ENCODE measurements at places on chromosomes 3 and 15.

DNA sequence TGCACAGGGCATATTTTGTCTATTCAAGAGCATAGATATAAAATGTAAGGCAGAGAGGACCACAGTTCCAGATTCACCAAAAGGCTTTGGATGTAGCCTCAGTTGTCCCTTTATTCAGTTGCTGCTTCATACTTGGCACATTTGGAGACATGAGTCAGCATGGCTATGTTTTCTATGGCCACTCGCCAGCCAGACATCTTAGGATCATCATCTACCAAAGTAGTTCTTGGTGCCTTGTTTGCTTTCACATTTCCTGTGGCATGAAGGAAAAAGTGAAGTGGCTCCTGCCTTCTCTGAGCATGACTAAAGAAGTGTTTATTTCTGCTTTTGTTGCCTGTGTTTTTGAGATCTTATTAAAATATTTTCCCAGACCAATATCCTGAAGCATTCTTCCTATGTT, 7.2 kb downstream of the SUSD5 start:
- DNase-seq = no peak

- DNase-seq = no peak
Measured at GRCh38 chr3:64327100-64327804, 102.0 kb upstream of the PRICKLE2 start.

- no peak for DNase-seq
Measured at GRCh38 chr3:190502946-190503345, 10.9 kb upstream of the IL1RAP start.

- no peak for DNase-seq
Measured at GRCh38 chr3:193981504-193981903, 154.4 kb upstream of the HES1 start.

DNA sequence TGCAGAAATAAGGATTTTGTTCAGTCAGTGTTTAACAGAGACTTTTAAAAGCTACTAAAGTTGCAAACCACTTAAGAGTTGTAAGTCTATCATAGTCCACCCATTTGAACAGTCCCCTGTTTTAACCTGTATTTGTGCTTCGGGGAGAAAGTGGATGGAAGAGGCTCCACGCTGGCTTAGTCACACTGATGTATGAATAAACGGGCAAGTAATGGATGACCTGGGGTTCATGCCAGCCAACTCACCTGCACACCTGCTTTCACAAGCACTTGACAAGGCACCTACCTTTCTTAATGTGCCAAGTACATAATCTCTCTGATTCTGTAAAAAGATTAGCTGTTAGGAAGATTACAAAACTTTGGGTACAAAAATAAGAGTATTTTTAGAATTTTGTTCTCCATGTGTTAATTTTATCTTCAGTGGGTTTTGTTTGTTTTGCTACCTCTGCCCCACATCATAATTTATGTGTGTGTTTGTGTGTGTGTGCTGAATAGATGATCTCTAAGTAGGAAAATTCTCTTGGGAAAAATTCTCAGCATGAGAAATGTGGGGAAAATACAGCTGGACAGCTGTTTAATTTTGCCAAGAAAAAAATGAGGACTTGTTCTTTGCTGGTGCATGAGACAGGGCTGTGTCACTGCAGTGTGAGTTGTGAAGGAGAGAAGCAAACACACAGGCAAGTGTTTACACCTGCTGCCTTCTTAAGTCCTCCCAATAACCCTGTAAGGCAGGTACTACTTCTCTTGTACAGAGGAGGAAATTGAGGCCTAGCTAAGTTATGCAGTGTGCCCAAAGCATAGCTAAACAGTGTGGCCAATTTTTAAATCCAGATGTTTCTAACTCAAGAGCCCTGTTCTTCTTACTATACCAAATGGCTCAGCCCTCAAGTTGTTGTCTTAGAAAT, 181.2 kb upstream of the IL12A start:
- no peak for DNase-seq

DNA sequence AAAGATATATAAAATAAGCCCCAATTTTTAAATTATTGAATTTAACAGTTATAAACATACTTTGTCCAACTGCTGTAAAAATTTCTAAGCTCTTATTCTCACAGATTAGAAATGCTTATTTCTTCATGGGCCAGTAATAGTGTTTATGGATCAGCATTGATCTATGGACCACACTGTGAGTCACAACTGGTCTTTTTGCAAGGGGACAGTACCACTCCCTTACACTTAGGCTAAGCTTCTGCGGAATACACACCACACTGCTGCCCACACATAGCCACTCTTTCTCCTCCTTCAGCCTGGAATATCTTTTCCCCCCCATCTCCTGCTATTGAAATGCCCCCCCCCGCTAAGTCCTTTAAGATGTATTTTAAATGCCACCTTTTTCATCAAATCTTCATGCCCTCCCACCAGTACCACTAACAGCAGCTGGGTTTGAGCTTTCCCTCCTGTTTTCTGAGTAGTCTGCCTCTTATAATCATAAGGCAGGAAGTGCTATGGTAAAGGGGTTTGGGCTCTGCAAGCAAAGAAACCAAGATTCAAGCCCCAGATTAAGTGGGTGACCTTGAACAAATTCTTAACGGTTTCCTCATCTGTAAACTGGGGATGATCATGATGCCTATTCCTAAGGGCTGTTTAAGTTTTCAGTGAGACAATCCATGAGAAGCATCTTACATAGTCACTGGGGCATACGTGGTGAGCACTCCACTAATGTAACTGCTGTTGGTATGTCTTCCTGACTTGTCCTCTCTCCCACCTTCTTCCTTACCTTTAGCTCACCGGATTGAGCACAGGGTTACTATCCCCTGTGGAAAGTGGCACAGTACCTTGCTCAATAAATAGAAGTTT, 69.2 kb downstream of the DCUN1D1 start:
- no peak for DNase-seq

- DNase-seq = no peak
Measured at GRCh38 chr15:66233487-66234415, 19.8 kb downstream of the MEGF11 start.

DNA sequence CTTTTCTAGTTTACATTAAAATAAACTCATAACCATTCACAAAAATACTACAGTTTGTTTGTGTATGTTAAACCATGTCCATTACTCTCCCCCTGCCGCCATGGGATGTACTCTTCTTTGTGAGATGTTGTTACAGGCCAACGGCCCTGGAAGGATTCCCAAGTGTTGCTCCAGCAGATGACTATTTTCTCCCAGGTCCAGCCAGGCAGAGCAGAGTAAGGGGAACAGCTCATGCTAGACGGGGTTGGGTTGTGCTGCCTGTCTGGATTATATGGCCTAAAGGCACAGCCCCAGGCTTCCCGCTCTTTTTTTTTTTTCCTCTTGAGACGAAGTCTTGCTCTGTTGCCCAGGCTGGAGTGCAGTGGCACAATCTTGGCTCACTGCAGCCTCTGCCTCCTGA, 24.5 kb upstream of the SLCO2A1 start:
- no peak for DNase-seq

GRCh38 chr3:64141476-64141875, 83.8 kb downstream of the PRICKLE2 start:
- DNase-seq = no peak

DNA sequence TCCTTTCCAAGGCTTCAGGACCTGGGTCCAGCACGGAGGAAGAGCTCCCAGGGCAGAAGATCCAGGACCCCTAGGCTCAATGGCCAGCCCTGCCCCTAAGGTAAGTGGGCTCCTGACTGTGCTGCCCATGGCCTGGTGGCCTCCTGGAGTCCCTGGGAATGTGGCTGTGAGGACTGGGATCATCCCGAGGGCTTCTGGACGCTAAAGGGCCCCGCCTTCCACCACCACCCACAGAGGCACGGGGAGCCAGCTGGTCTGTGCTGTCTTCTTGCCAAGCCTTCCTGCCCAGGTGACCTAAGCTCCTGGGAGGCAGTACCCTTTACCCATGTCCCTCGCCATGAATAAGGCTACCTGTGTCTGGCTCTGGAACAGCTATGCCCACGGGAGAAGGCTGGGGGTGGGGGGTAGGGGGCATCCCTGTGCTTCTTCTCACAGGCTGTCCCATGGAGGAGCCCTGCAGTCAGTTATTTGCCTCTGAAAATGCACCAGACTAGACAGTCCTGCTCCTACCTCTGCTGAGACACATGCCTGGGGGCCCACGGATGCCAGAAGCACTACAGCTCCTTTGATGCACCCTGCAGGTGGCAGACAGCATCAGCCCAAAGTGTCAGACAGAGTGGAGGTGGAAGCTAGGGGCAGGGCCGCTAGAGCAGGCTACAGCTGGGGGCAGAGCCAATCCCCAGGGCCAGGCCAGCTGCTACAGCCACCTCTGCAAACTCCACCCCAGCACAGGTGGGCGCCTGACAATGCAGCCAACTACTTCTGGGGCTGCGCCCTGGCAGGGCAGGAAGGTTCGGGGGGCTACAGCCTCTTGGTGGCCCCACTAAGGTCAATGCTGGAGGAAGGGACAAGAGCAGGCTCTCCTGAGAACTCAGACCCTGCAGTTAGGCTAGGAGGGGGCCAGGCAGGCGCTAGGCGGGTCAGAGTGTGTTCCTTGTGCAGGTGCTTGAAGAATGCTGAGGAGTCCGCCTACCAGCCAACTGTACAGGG, 90.9 kb downstream of the SEC22A start:
- no peak for DNase-seq

DNA sequence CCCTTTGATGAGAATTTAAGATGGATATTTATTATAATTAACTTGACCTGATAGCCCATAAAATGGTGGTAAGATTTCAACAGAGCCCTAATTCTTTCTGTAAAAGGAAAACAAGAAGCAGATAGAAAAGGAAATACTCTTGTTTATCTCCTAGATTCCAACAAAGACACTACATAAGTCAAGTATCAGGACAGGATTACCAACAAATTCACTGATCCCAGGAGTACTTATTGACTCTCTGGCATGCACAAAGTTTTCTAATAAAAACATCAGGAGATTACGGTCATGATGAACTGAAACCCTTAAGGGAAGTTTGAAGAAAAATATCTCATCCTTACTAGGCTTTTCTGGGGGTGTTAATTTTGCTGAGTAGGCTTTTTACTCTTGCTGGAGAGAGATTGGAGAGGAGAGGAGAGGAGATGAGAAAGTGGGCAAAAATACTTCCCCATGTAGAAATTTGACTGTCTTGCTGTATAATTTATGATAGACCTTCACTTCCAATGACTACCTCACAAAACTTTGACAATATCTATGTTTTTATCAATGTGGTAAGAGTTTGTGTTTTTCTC, 43.1 kb upstream of the SLC24A5 start:
- DNase-seq = no peak

DNA sequence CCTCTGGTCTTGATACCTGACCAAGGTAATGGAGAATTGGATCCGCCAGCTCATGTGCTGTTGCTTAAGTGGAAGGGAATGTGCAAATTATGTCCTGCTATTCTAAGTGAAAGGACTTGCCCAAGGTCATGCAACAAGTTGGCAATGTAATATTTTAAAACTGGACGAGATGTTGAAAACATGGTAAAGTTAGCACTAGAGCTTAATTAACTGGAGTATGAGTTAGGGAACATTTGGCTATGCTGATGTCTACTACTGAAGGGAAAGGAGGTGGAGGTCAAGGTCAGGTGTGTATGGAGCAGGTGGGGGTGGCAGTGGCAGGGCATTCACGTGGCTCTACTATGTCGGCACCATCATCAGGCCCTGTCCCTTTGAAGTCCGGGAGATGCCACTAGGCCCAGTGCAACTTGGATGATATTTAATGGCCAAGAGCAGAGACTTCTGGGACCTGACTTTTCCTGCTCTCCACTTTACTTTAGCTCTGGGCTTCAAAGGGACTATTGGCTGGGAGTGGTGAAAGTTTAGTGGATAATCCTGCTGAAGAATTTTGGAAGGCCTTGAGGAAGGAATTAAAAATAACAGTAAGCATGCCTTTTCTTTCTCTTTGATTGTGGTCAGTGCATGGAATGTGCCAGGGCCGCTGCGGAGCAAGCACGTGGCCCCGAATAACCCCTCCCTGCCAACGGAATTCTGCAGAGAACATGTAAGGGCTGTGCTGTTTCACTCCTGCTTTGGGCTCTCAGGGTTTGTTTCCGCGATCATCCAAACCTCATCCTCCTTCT, 14.9 kb downstream of the SMAD3 start:
- DNase-seq = no peak

GRCh38 chr3:172276103-172276502, 172.2 kb downstream of the GHSR start:
- no peak for DNase-seq
